ENCODE measurements at places on chromosomes 7 and 10. TPM values are rescaled to one million over a fixed set of nuclear protein-coding genes. Genes with fewer than 3 reads are reported as not detected.

DNA sequence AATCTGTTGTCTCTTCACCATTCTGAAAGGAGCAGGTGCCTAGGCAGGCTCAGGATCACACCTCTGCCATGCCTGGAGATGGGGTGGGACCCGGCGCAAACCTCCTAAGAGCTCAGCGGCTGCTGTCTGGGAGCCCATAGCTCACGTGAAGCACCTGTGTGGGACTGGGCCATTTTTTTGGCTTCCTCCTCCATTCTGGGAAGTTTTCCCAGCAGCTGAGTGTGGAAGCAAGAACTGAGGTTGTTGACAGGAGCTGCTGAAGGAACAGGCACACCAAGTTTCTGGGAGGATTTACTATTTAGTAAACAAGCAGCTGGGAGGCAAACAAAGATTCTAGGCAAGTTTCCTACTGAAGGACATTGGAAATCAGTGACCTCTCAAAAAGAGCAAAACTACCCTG lies 77.3 kb downstream of the FAM13C start:
- no peak for DNase-seq

GRCh38 chr7:101243646-101244374 lies 1.1 kb downstream of the FIS1 start:
- DNase-seq: no peak

DNA sequence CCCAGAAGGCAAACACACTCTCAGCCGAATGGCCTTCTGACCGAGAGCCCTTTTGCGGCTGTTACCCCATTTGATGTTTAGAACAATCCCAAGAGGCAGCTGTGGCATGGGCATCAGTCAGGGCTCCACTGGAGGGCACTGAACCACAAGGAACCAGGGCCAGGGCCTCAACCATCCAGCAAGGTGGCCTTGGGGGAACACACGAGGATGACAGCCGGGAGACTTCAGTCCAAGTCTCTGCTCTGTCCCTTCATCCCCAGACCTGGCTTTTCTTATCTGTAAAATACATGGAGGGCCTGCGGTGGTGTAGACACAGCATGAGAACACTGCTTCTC lies 63.6 kb upstream of the INSIG1 start:
- no peak for DNase-seq

DNA sequence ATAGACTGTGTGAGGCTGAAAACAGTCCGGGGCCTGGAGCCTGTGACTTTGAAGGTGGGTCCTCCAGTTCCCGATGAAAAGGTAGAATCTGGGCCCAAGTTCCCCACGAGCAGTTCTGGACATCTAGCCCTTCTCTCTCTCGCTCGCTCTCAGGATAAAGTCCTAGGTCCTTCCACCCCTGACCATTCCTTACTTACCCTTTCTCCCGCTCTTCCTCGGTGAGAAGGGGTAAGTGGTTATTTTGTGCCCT lies 713 bp downstream of the IMMP2L start:
- DNase-seq: no peak

DNA sequence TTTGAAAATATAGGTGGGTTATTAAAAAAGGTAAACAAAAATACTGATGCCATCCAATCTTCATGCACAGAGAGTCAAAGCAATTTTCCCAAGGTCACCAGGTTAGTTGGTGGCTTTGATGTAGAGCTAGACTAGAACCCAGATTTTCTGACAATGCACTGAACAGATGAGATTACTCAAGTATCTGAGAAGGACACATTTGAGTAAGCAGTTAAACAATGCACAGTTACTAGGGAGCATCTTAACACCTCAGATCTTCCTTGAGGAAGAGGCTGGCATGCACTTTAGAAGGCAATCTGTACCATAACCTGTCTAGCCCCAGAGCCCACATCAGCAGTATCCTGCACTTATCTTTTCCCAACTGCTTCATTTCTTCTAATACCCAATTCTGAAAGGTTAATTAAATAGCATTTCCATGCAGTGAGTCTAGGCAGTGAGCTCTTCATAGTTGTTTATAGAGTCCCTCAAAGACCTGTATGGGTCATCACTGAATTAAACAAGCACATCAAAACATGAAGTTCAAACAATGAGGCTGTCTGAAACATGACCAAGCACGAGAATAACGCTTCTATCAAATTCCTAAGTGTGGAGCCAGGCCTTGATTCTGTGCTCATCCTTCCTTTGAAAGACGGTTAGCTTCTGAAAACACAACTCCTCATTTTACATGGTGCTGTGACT lies 38.2 kb upstream of the ANK3 start:
- DNase-seq: no peak

DNA sequence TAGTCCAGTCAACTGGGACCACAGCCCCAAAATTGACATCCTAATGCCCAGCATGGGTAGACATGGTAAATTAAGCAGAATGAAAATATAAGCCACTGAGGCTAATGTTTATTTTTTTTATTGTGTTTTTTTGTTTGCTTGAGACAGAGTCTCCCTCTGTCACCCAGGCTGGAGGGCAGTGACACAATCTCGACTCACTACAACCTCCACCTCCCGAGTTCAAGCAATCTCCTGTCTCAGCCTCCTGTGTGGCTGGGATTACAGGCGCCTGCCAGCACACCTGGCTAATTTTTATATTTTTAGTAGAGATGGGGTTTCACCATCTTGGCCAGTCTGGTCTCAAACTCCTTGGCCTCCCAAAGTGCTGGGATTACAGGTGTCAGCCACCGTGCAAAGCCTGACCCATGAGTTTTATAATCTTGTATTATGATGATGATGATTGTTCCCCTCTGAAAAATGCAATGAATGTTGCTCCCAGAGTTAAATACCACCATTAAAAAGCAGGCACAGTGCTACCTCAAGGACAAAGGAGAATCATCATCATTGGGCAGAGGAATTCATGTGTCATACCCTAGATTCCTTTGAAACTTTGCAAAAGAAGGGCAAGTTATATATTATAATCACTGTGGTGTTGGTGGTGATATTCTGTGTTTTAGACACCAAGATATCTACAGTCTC lies 228.0 kb downstream of the PARD3 start:
- no peak for DNase-seq

DNA sequence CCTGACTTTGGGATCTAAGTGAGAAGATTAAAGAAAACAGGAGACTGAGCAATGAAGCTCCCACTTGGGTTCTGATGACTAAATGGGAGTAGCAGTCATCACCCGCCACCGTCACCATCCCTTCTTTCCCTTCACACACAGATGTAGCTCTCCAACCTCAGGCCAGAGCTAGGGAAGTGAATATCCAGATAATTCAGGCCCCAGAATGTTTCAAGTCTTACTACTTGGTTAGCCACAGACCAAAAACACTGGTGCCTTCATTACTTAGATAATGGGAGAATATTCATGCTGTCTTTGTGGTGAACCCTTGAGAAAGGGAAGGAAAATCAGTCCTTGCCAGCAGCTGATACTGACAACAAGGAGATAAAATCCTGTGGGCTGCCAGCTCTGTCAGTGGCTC lies 100.7 kb downstream of the OSBPL3 start:
- DNase-seq: no peak

GRCh38 chr7:20113427-20114027 lies 103.7 kb downstream of the MACC1 start:
- no peak for DNase-seq

The BTBD16 gene
- total RNA-seq: 0.62 TPM

The TAS2R38 gene
- total RNA-seq: not detected

DNA sequence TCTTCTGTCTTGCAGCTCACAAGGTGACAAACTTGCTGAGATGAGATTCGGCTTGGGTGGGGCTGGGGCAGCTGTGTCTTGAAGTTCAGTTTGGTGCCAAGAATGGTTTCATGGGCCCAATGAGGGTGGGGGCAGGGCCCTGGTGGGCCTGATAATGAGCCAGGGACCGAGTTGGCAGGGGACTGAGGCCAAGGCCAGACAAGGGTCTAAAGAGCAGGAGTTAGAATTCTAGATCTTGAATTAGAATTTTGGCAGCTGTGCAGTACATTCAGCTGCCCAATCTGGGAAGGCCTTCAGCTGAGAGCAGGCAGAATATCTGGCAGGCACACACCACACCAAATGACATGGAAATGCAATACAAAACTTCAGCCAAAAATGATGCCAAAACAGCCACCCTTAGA lies 1.5 kb upstream of the JAZF1 start:
- DNase-seq: no peak

The TAS2R5 gene
- 2.2 TPM for total RNA-seq

GRCh38 chr10:46096446-46096845 lies 50.4 kb upstream of the MSMB start:
- no peak for DNase-seq

The FXYD4 gene
- not detected for total RNA-seq

The CCL24 gene
- total RNA-seq: 4.1 TPM

GRCh38 chr10:78559661-78560340 lies 509.0 kb upstream of the ZMIZ1 start:
- DNase-seq: no peak

The AUTS2 gene
- total RNA-seq: 45.7 TPM

Measured in lower lobe of right lung (tissue), 2 donors.